ENCODE measurements at places on chromosomes 11 and 22.
A peak's percentile ranks its signal among the peaks of the same experiment; 100 is the strongest.

DNA sequence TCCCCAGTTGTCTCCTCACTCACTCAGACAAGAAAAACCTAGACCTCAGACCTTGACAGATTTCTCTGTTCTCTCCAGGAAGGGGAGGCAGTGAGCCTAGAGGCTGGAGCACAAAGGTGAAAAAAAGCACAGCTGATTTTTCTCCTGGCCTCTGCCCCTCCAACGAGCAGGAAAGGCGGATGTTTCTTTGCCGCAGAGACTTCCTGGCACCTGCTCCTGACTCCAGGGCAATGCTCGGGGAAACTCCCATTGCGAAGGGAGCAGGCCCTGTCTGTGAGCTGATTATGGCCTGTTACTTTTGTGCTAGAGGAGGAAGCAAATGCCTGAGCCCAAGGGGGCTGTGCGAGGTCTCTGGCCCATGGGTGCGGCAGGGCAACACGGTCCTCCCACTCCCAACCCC lies 25.4 kb downstream of the MS4A10 start:
- DNase-seq, result no peak

DNA sequence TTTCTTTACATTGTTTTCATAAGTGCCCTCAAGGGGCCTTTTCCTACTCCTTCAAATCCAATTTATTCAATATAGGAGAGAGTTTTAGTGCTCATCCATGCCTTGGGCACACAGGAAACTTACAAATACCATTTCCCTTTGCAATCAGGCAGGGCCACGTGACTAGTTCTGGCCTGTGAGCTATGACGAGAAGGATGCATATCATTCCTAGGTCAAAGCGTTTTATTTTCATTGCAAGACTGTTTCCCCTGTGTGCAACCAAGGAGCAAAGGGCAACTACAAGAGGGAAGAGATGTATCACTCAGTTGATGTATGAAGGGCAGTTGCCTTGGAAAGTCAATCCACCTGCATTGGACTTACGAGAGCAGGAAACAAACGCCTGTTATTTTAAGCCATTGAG lies 1.9 kb upstream of the TRAF6 start:
- DNase-seq, result no peak

DNA sequence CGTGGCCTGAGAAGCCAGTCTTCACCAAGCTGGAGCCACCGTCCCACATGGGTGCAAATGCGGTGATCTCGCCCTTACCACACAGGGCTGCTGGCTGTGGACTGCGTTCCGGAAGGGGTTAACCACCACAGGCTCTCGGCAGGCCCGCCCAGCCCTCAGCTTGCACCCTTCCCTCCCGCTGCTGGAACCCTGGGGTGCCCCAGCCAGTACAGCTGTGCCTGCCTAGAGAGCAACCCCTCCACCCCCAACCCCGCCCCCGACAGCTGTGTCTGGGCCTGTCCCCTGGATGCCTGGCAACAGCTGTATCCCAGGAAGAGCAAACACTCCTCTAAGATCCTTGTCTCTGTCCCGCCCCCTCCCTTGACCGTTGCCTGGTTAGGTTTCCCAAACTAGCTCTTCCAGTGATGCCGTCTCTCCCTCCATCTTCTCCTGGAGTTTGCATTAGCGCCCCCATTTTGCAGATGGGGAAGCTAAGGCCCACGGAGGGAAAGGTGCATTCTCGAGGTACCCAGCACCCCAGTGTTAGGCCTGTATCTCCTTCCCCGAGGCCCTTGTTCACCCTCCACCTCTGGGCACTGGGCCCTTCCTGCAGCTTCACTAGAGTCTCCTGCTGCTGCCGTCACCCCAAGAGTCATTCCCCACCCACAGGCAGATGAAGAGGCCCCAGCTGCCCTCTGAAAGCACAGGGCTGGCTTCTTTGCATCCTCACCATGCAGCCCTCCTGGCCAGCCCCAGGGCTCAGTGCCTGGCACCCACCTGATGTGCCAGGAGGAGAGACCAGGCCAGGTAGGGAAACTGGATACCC lies 12.6 kb upstream of the COX8A start:
- peak; percentile 69 for DNase-seq

DNA sequence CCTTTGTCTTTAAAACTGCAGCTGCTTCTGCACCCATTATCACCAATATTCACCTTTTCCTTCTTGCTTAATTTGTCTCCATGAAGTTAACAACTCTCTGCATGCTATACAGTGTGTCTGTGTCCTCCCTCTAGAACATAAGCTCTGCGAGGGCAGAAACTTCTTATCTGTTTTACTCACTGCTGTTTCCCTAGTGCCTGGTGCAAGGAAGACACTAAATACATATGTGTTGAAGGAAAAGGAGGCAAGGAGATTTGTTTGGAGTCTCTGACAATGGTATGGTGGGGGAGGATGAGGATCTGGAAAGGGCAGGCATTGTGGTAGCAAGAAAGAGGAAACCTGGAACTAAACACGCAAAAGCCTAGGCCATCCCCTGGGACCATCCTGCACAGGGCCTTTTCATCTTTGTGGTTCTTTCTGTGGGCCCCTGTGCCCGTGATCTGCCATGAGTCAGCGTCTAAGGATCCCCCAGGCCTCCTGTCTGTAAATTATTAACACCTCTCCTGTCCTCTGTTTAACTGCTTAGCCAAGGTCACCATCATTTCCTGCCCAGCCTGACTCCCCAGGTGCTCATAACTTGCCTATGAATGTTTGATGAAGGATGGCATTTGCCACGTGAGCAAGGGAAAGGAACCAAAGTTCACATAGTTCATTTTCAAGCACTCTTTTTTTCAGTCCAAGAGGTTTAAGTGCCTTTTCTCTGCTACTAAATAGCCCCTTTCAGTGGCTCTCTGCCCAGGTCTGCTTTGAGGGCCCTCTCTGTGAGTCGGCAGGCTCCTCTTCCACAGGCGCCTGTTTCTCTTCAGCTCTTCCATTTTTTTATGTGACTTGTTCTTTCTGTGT lies 131.1 kb downstream of the RASSF10 start:
- peak; percentile 29 for DNase-seq

DNA sequence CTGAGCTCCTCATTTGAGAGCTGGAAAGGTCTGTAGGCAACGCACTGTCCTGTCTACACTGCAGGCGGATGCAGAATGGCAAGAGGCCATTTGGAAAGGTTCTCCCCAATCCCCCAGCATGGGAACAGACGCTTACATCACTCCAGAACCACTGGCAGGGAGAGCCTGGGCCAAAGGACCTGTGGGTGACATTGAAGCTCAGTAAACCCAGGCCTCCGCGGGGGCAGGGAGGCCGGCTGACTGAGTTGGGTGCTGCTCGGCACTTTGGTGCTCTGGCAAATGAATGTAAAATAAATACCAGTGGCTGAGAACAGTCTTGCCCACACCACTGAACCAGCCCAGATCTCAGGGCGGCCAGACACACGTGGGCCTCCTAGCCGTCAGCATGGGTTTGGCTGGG lies 22.4 kb downstream of the TOM1 start:
- DNase-seq, result no peak

GRCh38 chr11:87281496-87281895 lies 243.8 kb downstream of the TMEM135 start:
- peak; percentile 75 for DNase-seq

GRCh38 chr22:36536717-36537116 lies 7.8 kb upstream of the EIF3D start:
- DNase-seq, result no peak

DNA sequence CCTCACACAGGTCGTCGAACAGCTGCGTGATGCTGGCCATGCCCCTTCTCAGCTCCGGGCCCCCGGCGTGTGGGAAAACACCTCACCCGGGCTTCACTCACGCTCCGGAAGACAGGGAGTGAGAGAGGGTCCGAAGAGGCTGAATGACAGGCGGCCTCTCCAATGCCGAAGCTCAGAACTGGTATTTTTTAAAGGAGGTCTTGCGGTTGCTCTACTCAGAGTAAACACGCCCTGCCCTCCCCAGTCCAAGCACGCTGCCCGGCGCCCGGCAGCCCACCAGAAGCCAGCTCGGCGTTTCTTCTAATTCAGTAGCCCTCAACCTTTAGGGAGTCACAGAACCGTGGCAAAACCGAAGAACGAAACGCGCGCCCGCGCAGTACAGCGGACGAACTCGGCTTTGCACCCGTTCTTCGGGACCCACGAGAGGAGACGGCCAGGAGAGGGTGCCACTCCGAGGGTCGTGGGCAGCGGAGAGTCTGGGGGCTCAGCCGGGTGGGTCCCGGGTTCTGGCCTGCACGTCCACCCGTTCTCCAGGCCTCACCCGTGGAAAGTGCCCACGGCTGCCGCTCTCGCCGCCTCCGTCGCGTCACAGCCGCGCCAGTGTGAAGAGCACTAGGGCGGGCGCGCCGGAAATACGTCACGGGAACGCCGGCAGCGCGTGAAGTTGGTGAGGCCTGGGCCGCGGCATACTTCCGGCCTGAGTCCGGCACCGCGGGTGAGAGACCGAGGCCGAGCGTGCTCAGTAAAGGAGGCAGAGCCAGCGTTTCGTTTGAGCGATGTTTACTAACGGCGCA lies at the start of gene TUBGCP6:
TUBGCP6 (minus strand) TSS at position 604 of the 794 bp plus-strand sequence; CDS start at position 40, 564 bp downstream.
- DNase-seq, result peak; percentile 96

GRCh38 chr11:2382936-2383851 lies 6.1 kb downstream of the CD81 start:
- peak; percentile 59 for DNase-seq

DNA sequence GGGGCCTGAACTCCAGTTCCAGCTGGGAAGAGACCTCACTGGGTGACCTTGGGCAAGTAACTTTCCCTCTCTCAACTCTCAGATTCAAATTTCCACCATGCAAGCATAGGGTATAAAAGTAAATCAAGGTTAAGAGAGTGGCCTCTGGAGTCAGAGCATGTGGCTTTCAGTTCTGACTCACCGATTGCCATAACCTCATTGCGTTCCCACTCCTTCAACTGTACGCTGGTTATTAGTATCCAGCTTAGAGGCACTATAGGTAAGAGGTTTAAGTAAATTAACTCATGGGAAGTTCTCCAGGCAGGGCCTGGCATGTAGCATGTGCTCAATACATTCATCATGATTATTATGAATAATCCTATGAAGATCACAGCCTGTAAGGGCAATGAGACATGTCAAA lies 88.3 kb downstream of the FBXO7 start:
- DNase-seq, result no peak

DNA sequence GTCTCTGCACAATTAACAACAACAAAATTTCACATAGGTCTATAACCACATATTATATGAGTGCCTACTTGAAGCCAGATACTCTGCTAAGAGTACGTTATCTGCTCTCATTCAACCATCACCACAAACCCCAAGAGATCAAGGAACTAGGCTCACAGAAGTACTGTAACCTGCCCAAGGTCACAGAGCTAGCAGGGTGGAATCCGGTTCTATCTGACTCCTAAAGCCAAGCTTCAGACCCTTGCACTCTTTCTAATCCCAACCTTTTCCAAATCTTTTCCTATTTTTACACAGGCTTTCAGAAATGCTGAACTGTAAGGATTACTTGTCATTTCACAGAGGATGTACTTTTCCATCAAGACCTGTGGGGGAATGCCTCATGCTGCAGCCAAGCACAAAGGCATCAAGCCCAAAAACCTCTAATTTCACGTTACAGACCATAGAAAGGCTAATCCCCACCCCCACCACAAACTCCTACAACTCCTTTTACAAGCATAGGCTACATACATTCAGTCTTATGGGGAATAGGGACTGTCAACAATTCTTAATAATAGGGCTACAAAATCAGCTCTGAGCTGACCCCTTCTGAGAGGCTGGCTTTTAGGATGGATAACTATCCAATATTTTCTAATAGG lies 927 bp downstream of the PRCP start:
- DNase-seq, result no peak

- no peak for DNase-seq
Observed at GRCh38 chr11:22670830-22671229, 4.4 kb downstream of the GAS2 start.

GRCh38 chr22:36244522-36245391 lies 5.4 kb upstream of the APOL2 start:
- DNase-seq, result peak; percentile 66

GRCh38 chr11:130171534-130171933 lies 12.0 kb downstream of the ST14 start:
- no peak for DNase-seq

DNA sequence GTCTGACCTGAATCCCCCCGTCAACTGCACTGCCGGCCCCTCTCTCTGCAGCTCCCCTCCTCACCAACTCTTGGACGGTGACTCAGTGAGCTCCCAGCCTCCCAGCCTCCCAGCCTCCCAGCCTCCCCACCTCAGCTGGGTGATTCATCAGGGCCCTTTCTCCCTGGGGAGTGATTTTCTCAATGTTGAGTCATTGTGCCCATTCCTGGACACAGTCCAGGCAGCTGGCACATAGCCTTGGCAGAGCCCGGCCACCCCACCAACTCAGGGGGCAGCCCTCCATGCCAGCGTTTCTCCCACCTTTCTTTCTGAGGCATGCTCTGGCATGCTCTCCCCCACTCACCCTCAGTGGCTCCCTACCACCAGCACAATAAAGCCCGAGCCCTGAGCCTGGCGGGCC lies 30.7 kb downstream of the PDE2A start:
- DNase-seq, result peak; percentile 46

DNA sequence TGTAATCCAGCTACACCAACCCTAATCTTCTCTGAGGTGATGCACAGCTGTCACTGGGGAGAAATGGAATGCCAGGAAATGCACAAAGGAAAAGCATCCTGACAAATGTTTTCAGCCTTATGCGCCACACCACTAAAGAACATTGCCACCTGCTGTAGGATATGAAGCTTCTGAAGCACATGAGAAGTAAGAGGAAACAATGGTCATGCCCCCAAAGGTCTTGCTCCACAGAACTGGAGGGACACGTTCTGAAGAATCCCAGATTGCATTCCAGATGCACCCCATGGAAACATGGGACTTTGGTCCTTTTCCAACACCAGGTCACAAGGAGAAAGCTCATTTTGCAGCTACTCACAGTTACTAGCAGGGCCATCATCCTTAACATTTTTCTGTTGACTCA lies 48.7 kb upstream of the ZBED5 start:
- no peak for DNase-seq

GRCh38 chr11:65274735-65275682 lies 13.2 kb downstream of the POLA2 start:
- peak; percentile 84 for DNase-seq

DNA sequence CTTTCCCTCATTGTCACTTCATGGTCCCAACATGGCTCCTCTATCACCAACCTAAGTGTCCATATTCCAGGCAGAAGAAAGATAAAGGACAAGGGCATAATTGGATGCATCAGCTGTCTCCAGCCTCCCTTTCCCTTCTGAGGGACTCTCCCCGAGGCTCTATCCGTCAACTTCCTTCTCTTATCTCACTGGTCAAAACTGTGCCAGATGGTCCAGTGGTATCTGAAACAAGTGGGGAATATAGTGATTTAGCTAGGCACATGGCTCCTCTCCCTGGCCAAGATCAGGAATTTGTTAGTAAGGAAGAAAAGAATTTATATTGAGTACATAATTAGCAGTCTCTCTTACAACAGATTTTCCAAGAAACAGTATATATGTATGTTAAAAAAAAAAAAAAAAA lies 12.6 kb upstream of the SPON1 start:
- no peak for DNase-seq

GRCh38 chr11:107446822-107447431 lies 10.7 kb downstream of the CWF19L2 start:
- no peak for DNase-seq

- DNase-seq, result no peak
Observed at GRCh38 chr11:12286606-12287005, 90.8 kb upstream of the PARVA start.

DNA sequence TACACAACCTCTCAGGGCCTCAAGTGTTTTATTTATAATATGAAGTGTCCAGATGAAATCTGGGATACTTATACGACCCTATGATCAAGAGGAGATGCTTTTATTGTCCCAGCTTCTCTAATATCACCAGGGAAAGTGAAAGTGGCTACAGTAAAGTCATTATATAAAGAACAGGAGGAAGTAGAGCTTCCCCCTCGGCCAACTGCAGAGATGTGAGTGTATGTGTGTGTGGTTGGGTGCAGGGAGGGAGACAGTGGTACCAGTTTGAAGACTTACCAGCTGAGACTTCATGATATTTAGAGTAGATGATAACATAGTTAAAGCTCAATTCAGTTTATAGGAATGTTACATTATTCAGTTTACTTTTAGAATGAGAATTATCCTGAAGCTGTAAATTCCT lies 373.6 kb upstream of the DDI1 start:
- DNase-seq, result no peak
